Lung (tissue), 17 donors: ENCODE measurements at places on chromosomes 11 and 22.
A peak's percentile ranks its signal among the peaks of the same experiment; 100 is the strongest.

DNA sequence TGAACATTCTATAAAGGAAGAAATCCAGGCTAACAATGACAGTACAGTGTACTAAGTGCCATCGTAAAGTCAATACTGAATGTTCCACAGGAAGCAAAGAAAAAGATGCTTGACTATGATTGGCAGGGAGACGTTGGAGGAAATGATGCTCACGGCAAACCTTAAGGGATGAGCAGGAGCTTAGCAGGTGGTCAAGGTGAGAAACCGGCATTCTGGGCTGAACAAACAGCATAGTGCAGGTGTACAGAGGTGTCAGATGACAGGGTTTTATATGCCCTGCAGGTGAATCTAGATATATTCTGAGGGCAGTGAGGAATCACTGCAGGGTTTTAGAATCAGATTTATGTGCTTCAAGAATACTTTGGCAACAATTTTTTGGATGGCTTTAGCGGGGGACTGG is 85.3 kb upstream of the HEPHL1 start:
- H3K27ac ChIP-seq = no peak overlapping the region
- no peaks in the 10 kb centered on the region for H3K4me1 ChIP-seq
- no peaks in the 10 kb centered on the region for H3K27me3 ChIP-seq
- no peak for DNase-seq

GRCh38 chr11:75510723-75511019 is 15.1 kb downstream of the GDPD5 start:
- no peak overlapping the region for H3K27ac ChIP-seq
- H3K36me3 ChIP-seq = no peaks in the 10 kb centered on the region
- H3K4me1 ChIP-seq = no peaks in the 10 kb centered on the region
- H3K27me3 ChIP-seq = no peaks in the 10 kb centered on the region
- no peak for DNase-seq

DNA sequence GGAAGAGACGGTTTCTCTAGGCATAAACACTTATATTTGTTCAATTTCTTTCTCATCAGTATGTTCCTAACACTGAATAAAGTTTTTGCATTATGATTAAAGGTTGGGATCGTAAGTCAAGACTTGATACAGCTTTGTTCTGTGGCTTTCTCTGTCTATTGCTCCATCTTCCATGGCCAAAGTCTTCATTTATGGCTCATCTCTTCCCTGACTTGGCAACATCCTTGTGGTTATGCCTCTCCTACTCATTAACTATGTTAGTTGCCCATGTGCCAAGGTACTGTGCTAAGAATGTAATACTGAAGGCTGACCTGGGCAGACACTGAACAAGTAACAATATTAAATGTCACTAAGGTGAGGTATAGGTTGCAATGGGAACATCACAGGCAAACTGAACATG is 1.6 kb upstream of the ACCSL start:
- H3K36me3 ChIP-seq = no peaks in the 10 kb centered on the region
- H3K27me3 ChIP-seq = no peaks in the 10 kb centered on the region
- H3K27ac ChIP-seq = no peak overlapping the region
- H3K4me1 ChIP-seq = no peaks in the 10 kb centered on the region

DNA sequence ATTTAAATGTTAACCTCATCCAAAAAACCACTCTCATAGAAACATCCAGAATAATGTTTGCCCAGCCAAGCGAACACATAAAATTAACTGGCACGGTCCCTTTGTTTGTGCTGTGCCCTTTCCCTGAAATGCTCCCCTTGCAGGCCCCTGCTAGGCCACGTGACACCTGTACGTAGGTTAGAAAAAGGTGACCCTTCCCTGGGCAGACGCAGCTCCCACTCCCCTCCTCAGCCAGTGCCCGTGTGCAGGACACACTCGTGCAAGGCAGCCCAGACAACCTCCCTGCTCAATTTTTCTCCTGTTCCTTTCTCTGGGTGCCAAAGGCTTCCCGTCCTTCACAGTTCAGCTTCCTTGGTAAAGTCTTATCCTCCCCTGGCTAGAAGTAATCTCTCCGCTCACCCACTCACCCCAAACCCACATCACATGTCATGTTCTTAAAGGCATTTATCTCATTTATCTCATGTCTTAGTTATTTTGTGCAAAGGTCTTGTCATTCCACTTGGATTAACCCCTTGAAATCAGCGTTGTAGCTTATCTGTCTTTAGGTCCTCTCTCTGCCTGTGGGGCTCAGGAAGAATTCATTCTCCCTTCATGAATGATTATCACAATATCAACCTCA is 20.7 kb downstream of the FAM83F start:
- DNase-seq = no peak
- H3K4me3 ChIP-seq = no peak overlapping the region
- no peak overlapping the region for H3K27ac ChIP-seq
- no peaks in the 10 kb centered on the region for H3K4me1 ChIP-seq

DNA sequence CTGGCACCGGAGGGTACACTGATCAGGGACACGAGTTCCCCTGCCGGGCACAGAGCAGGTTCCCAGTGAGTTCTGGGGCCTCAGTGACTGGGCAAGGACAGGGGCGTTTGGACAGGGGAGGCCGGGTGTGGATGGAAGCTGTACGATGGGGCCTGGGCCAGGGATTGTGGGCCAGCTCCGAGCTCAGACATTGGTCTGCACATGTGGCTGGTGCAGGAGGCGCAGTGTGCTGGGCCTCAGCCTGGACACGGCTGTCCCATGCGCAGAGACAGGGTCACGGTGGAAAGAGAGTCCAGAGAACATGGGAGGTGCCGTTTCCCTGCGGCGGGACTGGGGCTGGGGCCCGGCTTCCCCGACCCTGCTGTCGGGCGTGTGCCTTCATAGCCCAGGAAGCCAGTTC is 60.7 kb downstream of the CDKN1C start:
- no peaks in the 10 kb centered on the region for H3K27me3 ChIP-seq
- peaks cover 28% of the 10 kb centered on the region for H3K4me1 ChIP-seq
- no peak overlapping the region for H3K4me3 ChIP-seq
- DNase-seq = no peak

- DNase-seq = no peak
- peak overlapping the region; percentile 22 for H3K27ac ChIP-seq
- H3K4me1 ChIP-seq = peaks cover 2% of the 10 kb centered on the region
- no peaks in the 10 kb centered on the region for H3K27me3 ChIP-seq
- H3K4me3 ChIP-seq = no peak overlapping the region
These were observed 7.4 kb downstream of the PTPRJ start for GRCh38 chr11:47987781-47988180.

DNA sequence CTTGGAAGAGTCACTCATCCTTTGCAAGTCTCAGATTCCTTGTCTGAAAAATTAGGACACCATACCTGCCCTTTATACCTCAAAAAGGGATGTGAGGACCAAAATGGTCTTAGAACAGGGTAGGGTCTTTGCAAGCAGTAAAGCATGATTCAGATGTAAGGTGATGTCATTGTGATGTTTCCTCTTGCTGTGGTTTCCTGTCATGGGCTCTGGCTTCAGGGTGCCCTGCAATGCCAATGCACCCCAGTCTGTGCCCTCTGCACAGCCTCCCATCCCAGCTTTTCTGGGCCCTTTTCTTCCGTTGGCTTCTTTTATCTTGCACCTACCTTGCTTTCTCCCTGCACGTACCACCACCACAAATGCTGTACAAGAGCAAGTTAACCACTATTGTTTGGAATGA is 87.8 kb upstream of the NNMT start:
- H3K27ac ChIP-seq = no peak overlapping the region
- peaks cover 8% of the 10 kb centered on the region for H3K4me1 ChIP-seq
- DNase-seq = no peak
- no peaks in the 10 kb centered on the region for H3K36me3 ChIP-seq
- H3K4me3 ChIP-seq = no peak overlapping the region
- H3K27me3 ChIP-seq = no peaks in the 10 kb centered on the region

DNA sequence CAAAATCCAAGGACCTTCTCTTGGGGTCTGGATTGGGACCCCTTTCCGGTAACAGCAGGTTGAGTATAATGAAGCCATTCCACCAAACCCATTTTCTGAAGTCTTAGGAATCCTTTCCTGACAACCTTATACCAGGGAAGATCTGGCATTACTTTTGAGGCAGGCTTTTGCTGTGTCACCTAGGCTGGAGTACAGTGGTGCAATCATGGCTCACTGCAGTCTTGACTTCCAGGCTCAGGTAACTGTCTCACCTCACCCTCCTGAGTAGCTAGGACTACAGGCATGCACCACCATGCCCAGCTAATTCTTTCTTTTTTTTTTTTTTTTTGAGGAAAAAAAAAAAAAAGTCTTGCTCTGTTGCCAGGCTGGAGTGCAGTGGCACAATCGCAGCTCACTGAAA is 55.8 kb upstream of the TREH start:
- no peaks in the 10 kb centered on the region for H3K4me1 ChIP-seq
- no peaks in the 10 kb centered on the region for H3K27me3 ChIP-seq
- H3K4me3 ChIP-seq = no peak overlapping the region
- H3K27ac ChIP-seq = no peak overlapping the region

- H3K27ac ChIP-seq = no peak overlapping the region
- no peaks in the 10 kb centered on the region for H3K27me3 ChIP-seq
- no peaks in the 10 kb centered on the region for H3K4me1 ChIP-seq
- no peaks in the 10 kb centered on the region for H3K36me3 ChIP-seq
- DNase-seq = no peak
These were observed 626 bp downstream of the KRTAP5-7 start for GRCh38 chr11:71527576-71528210.

GRCh38 chr11:65207918-65208784 is 26.4 kb downstream of the CAPN1 start:
- H3K4me1 ChIP-seq = peaks cover 5% of the 10 kb centered on the region
- no peaks in the 10 kb centered on the region for H3K27me3 ChIP-seq
- H3K36me3 ChIP-seq = peaks cover 70% of the 10 kb centered on the region
- no peak for DNase-seq
- H3K4me3 ChIP-seq = no peak overlapping the region

GRCh38 chr11:65430406-65431217 is 8.0 kb downstream of the NEAT1 start:
- H3K4me1 ChIP-seq = peaks cover 27% of the 10 kb centered on the region
- H3K27ac ChIP-seq = peak overlapping the region; percentile 13
- no peak for DNase-seq
- H3K36me3 ChIP-seq = peaks cover 7% of the 10 kb centered on the region
- H3K27me3 ChIP-seq = no peaks in the 10 kb centered on the region

- H3K27me3 ChIP-seq = no peaks in the 10 kb centered on the region
- no peak overlapping the region for H3K4me3 ChIP-seq
- H3K4me1 ChIP-seq = no peaks in the 10 kb centered on the region
- no peak overlapping the region for H3K27ac ChIP-seq
- H3K36me3 ChIP-seq = no peaks in the 10 kb centered on the region
These were observed 14.5 kb upstream of the MS4A7 start for GRCh38 chr11:60363542-60364470.

- peak within 1 kb of the TSS; percentile 68 for H3K4me3 ChIP-seq
- H3K27ac ChIP-seq = peak within 1 kb of the TSS; percentile 64
- H3K4me1 ChIP-seq = peaks cover 5% of the 10 kb centered on the region
- peak; percentile 45 for DNase-seq
- H3K27me3 ChIP-seq = peaks cover 19% of the 10 kb centered on the region
These were observed at the start of gene PDGFB for GRCh38 chr22:39244496-39245129. TSS of gene PDGFB (minus strand) at chr22:39244982. CDS start at chr22:39243963, 1,019 bp downstream.

GRCh38 chr11:116300232-116300631 is 472.6 kb downstream of the BUD13 start:
- no peak overlapping the region for H3K4me3 ChIP-seq
- H3K27me3 ChIP-seq = no peaks in the 10 kb centered on the region
- no peak for DNase-seq

DNA sequence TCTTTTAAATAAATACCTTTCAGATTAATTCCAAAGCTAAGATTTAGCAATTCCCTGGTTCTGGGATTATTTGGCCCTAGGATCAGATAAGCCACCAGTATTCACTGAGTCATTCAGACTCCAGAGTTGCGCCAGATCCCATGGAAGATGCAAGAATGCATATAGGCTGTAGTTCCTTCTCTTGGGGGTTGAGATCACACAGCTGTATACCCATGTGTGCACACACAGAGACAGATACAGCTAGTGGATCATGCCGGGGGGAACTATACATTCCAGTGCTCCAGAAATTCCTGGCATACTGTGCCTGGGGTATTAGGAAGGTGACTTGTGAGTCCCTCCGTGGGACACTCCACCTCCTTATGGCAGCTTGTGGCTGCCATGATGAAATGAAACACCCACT is 75.4 kb downstream of the ZBTB16 start:
- DNase-seq = peak; percentile 37
- H3K27me3 ChIP-seq = no peaks in the 10 kb centered on the region
- H3K36me3 ChIP-seq = no peaks in the 10 kb centered on the region
- peak overlapping the region; percentile 26 for H3K27ac ChIP-seq
- H3K4me3 ChIP-seq = no peak overlapping the region
- H3K4me1 ChIP-seq = peaks cover 20% of the 10 kb centered on the region

GRCh38 chr22:30217698-30218560 is 28.6 kb downstream of the LIF start:
- H3K27me3 ChIP-seq = no peaks in the 10 kb centered on the region
- H3K36me3 ChIP-seq = no peaks in the 10 kb centered on the region
- no peak overlapping the region for H3K27ac ChIP-seq
- no peak overlapping the region for H3K4me3 ChIP-seq

GRCh38 chr22:46672731-46673130 is 52.5 kb downstream of the GRAMD4 start:
- DNase-seq = no peak
- H3K27ac ChIP-seq = no peak overlapping the region
- no peaks in the 10 kb centered on the region for H3K27me3 ChIP-seq
- no peaks in the 10 kb centered on the region for H3K4me1 ChIP-seq
- peaks cover 3% of the 10 kb centered on the region for H3K36me3 ChIP-seq

- H3K27ac ChIP-seq = peak overlapping the region; percentile 10
- no peaks in the 10 kb centered on the region for H3K36me3 ChIP-seq
- DNase-seq = peak; percentile 20
- H3K4me1 ChIP-seq = no peaks in the 10 kb centered on the region
- H3K4me3 ChIP-seq = no peak overlapping the region
- no peaks in the 10 kb centered on the region for H3K27me3 ChIP-seq
These were observed 24.2 kb upstream of the TREH start for GRCh38 chr11:118703563-118704106.

DNA sequence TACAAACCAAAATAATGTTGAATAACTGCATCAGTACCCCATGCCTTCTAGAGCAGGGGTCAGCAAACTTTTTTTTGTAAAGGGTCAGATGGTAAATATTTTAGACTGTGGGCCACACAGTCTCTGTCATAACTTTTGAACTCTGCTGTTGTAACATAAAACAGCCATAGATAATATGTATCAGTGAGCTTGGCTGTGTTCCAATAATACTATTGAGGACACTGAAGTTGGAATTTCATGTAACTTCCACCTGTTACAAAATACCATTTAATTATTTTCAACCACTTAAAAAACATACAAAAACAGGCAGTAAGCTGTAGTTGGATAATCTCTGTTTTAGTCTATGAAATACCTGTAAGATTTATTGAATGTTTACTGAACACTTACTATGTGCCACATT is 55.2 kb downstream of the PICALM start:
- no peak overlapping the region for H3K27ac ChIP-seq
- no peaks in the 10 kb centered on the region for H3K4me1 ChIP-seq
- no peak for DNase-seq
- H3K27me3 ChIP-seq = no peaks in the 10 kb centered on the region

- no peaks in the 10 kb centered on the region for H3K36me3 ChIP-seq
- H3K4me1 ChIP-seq = peaks cover 11% of the 10 kb centered on the region
- no peak overlapping the region for H3K27ac ChIP-seq
These were observed 75.4 kb downstream of the PHF21B start for GRCh38 chr22:44934454-44934735.

GRCh38 chr22:50417411-50418210 is 57.2 kb downstream of the SBF1 start:
- no peak overlapping the region for H3K27ac ChIP-seq
- no peak for DNase-seq
- no peaks in the 10 kb centered on the region for H3K4me1 ChIP-seq
- H3K4me3 ChIP-seq = no peak overlapping the region
- H3K27me3 ChIP-seq = no peaks in the 10 kb centered on the region

- H3K4me3 ChIP-seq = no peak overlapping the region
- peaks cover 5% of the 10 kb centered on the region for H3K4me1 ChIP-seq
- no peaks in the 10 kb centered on the region for H3K27me3 ChIP-seq
- no peak for DNase-seq
These were observed 33.0 kb downstream of the GAS2 start for GRCh38 chr11:22699388-22699787.
